Liver (tissue), 10 donors: ENCODE measurements at places on chromosomes 3 and 15. TPM values are rescaled to one million over a fixed set of nuclear protein-coding genes. Genes with fewer than 3 reads are reported as not detected.

DNA sequence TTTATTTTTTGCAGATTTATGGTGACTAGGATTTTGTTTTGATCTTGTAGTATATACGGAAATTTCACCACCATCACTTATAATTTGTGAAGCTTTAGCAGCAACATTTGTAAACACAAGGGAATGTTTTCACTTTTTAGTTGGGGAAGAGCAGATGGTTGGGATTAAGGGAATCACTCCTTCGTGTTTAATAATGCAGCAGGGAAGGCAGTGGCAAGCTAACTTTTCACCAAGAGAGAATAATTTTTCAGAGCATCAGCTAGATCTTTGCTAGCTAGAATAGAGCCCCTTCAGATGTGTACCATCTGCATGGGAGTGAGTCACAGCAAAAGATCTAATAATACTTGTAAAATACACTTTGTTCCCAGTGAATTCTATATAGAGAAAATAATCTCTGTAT, 632.7 kb downstream of the CADM2 start:
- DNase-seq = no peak

GRCh38 chr3:136919799-136920580, 37.8 kb upstream of the IL20RB start:
- DNase-seq = no peak

DNA sequence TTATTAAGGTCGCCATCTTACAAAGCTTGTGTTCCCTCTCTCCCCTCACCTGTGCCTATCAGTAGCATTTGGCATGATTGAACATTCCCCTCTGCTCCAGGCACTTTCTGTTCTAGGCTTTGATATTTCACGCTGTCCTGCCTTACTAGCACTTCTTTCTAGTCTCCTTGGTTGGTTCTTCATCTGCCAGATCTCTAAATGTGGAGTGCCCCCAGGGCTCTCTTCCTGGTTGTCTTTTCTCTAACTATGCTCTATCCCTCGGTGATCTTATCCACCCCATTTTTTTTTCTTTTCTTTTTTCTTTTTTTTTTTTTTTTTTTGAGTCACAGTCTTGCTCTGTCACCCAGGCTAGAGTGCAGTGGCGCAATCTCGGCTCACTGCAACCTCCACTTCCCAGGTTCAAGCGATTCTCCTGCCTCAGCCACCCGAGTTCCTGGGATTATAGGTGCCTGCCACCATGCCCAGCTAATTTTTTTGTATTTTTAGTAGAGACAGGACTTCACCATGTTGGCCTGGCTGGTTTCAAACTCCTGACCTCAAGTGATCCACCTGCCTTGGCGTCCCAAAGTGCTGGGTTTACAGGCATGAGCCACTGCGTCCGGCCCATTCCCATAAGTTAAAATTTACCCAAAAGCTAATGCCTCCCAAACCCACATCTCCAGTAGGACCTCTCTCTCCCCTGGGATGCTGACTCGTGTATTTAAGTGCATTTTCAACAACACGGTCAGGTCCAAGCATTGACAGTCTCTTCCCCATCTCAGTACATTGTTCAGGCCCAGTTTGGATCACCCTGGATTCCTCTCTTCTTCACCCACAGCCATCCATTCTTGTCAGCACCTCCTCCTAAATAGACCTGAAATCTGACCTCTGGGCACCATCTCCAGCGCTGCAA, 5.2 kb downstream of the NUSAP1 start:
- no peak for DNase-seq

GRCh38 chr15:39125904-39126303, 455.0 kb upstream of the THBS1 start:
- DNase-seq = peak; percentile 54

DNA sequence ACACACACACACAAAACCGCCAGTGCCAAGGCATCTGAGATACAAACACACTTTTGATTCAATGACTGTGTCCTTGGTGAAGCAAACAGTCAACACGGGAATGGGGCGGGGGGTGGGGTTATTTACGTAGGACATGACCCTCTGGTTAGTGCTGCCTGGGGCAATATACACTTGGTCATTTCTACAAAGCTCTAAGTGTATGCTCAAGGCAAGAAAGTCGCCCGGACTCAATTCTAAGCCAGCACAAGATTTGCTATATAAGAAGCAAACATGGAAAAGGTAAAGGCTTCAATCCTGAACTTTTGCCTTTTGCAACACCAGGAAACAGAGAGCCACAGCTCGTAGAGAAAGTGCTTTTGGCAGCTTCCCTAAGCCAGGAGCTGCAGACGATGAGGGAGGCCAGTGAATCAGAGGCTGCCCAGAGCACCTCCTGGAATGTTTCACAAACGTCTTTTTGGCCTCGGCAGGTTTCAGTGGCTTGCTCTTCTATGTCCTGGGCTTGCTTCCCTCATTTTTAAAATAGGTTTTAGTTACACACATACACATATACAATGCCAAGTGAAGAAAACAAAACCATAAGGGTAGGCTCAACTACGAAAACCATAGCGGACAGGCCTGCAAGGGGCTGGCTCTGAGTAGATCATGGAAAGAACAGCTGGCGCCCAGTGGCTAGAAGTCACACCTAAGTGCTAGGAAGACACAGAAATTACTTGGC, 73.6 kb downstream of the TM4SF4 start:
- DNase-seq = peak; percentile 35

- DNase-seq = no peak
These were observed 46.2 kb upstream of the ATG7 start for GRCh38 chr3:11226042-11226370.

DNA sequence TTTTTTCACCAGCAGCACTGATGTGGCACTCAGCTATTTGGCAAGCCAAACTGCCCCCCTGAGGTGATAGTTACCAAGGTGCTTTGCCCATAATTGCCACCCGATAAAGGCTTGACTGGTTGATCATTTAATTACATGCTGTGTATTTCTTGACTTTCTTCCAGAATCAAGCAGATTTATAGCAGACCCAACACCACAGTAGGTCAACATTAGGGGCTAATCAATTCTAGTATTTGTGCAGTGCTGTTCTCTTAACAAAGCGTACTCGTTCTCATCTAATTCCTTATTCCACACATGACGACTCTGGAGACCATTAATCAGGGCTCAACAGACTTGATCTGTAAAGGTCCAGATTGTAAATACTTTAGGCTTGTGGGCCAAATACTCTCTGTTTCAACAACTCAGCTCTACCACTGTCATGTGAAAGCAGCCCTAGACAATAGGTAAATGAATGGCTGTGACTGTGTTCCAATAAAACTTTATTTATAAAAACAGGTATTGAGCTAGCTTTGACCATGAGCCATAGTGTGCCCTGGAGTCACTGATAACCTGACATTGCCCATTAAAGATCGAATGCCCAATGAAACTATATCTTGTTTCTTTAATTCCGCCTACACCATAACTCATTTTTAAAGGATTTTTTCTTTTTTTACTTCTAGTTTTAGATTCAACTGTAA, 119.1 kb upstream of the TMC3 start:
- DNase-seq = no peak

- DNase-seq = no peak
These were observed 892 bp downstream of the CD200R1L start for GRCh38 chr3:112845772-112846171.

- DNase-seq = no peak
These were observed 34.4 kb downstream of the BOC start for GRCh38 chr3:113245761-113246161.

IL16 gene
- total RNA-seq = 6.9 TPM

CD200R1 gene
- 0.84 TPM for total RNA-seq

SLC4A7 gene
- 9.8 TPM for total RNA-seq

MST1R gene
- 0.42 TPM for total RNA-seq

SPATA12 gene
- total RNA-seq = not detected
